ENCODE measurements at places on chromosomes 4 and X. TPM values are rescaled to one million over a fixed set of nuclear protein-coding genes. Genes with fewer than 3 reads are reported as not detected.

DNA sequence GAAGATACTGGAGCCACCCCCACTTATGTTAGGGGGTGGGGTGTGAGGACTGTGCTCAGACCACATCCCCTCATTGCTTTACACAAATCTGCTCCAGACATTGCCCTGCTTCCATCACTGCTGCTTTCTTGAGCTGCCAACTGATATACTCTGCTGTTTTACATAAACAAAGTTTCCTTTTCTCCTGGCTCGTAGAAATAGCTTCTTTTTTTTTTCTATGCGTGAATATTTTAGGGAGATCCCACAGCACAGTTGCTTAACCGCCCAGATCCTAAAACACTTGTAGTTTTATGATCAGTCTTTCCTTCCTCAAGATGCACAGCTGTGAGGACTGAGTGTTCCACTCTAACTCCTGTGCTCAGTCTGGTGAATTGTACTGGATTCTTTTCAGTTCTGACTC lies 768.4 kb downstream of the PCDH18 start:
- no peaks in the 10 kb centered on the region for H3K36me3 ChIP-seq
- H3K4me1 ChIP-seq = peaks cover 3% of the 10 kb centered on the region
- no peaks in the 10 kb centered on the region for H3K27me3 ChIP-seq

DNA sequence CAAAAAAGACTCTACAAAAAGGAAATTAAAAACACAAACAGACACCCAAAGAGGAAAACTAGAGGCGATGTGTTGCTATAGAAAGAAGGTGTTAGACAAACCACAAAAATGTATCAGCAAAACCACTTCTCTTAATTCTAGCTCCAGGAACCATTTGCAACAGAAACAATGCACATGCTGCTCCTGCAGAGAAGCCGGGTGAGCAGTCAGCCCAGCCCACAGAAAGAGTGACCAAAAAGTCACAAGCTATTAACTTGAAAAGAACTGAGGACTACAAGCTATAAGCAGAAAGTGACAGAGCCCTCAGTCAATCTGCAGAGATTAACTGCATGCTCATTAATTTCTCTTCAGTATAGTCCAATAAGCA lies 96.2 kb upstream of the KLHL13 start:
- no peaks in the 10 kb centered on the region for H3K4me1 ChIP-seq
- DNase-seq = no peak
- H3K36me3 ChIP-seq = no peaks in the 10 kb centered on the region
- no peak overlapping the region for H3K27ac ChIP-seq
- no peaks in the 10 kb centered on the region for H3K27me3 ChIP-seq

DNA sequence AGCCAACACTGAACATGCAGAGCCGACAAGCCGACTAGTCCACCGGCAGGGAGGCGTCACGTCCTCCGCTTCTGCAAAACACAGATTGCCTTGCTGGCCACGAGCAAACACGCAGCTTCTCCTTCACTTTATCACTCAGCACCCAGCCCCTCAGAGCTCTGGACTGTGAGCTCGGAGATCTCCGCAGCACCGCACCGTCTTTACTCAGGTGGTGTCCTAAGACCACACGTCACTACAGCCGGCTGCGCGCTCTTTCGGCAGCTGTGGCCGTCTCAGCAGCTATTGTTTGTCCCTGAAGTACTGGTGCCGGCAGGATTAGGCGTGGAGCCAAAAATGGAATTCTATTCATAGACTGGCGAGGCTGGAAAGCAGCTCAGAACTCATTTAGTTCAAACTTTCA lies 72.0 kb downstream of the FAT1 start:
- peaks cover 9% of the 10 kb centered on the region for H3K4me1 ChIP-seq
- H3K4me3 ChIP-seq = no peak overlapping the region
- H3K36me3 ChIP-seq = peaks cover 27% of the 10 kb centered on the region
- no peaks in the 10 kb centered on the region for H3K27me3 ChIP-seq
- H3K27ac ChIP-seq = no peak overlapping the region

- no peak overlapping the region for H3K4me3 ChIP-seq
- H3K4me1 ChIP-seq = no peaks in the 10 kb centered on the region
- H3K27me3 ChIP-seq = no peaks in the 10 kb centered on the region
- H3K36me3 ChIP-seq = peaks cover 13% of the 10 kb centered on the region
- no peak overlapping the region for H3K27ac ChIP-seq
Measured at GRCh38 chr4:158906073-158906472, 137.2 kb downstream of the FNIP2 start.

DNA sequence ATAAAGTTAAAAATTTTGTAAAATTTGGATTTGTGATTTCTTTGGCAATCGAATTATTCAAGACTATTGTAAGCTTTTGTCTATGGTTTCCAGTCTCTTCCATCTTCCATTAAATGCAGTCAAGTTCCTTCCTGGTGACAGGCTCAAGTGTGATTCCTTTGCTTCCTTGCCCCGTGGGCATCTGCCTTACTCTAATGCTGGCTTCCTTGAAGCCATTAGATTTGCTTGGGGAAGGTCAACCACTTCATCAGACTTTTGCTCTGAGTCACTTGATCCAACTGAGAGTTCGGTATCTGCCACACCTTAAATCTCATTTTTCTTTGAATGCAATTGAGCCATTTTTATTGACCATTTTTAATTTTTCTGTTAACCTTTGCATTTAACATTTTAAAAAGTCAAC lies 648.8 kb downstream of the SPOCK3 start:
- H3K4me1 ChIP-seq = no peaks in the 10 kb centered on the region
- no peaks in the 10 kb centered on the region for H3K27me3 ChIP-seq
- no peaks in the 10 kb centered on the region for H3K36me3 ChIP-seq
- H3K27ac ChIP-seq = no peak overlapping the region

DNA sequence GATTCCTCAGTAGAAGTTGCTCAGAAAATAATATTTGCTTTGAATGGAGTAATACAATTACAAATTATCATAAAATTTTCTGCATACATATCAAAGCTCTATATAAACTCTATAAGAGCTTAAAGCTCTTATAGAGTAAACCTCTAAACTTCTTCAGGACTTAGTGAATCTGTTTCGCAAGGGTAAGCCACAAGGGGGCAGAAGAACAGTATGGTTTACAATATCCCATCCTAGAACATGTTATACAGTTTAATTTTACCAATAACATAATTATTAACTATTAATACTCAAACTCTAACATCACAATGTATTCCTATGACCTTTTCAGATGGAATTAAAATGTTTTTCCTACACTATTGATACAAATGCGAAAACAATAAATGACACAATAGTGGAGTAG lies 33.8 kb upstream of the SPANXN1 start:
- no peaks in the 10 kb centered on the region for H3K27me3 ChIP-seq
- no peak overlapping the region for H3K4me3 ChIP-seq
- no peak for DNase-seq
- no peak overlapping the region for H3K27ac ChIP-seq
- H3K36me3 ChIP-seq = no peaks in the 10 kb centered on the region

The ATP2B3 gene
- 0.35 TPM for total RNA-seq

The DKK2 gene
- not detected for total RNA-seq

The ZDHHC15 gene
- 2.7 TPM for total RNA-seq

The MAGEC1 gene
- not detected for total RNA-seq

The CTAG1A gene
- not detected for total RNA-seq

The XAGE1B gene
- not detected for total RNA-seq

The UNC5C gene
- total RNA-seq = not detected

Data from H9 (cell line).